ENCODE measurements at places on chromosomes 1 and 21.

DNA sequence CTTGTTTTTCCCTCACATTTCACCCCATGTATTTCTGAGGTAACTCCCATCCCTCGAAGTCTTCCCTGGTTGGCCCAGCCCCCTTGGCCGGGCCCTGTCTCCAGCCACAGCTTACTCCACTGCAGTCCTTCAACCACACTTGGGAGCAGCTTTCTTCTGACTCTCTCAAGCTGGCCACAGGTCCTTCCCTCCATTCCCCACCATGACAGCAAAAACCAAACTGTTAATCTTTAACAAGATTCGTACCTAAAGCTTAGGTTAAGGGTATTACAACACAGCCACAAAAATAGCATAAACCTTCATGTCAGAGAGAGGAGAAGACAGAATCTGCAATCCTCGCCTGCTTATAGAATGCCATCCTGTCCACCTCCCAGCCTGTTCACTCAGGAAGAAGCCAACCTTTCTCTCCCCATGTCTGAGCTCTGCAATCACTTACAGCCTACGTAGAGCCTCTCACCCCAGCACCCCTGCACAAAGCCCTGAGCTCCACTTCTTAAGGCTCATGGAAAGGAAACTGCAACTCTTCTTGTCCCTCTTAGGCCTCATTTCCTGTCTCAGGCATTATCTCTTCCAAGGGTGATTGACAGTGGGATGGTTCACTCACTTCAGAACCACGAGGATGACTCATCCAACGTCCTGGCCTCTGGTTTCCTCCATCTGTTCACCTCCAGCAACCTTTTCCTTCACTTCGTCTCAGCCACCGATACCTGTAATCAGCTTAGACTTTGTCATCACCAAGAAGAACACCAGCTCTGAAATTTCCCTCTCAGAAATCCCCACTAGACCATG lies 72.8 kb downstream of the CD2 start:
- DNase-seq: no peak

- no peak for DNase-seq
Observed at GRCh38 chr1:87179851-87180519, 148.7 kb upstream of the LMO4 start.

- no peak for DNase-seq
Observed at GRCh38 chr21:45972716-45973474, 8.7 kb upstream of the COL6A1 start.

DNA sequence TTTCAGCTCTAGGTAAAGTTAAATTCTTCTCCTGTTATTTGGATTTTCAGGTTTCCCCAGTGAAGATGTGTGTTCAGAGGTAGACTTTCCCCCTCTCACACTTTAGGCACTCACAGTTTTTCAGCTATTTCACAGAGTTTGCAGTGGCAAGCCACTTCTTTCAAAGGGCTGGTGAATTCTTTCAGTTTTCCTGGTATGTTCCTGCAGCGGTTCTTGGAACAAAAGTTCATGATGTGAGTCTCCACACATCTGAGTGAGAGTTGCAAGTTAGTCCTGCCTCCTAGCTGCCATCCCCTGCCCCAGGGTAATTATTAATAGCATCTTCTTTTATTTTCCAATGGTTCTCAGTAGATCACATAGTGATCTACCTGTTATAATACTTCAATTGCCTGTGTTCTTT lies 27.3 kb upstream of the CD84 start:
- DNase-seq: no peak
